ENCODE measurements at places on chromosomes 1 and 21.

DNA sequence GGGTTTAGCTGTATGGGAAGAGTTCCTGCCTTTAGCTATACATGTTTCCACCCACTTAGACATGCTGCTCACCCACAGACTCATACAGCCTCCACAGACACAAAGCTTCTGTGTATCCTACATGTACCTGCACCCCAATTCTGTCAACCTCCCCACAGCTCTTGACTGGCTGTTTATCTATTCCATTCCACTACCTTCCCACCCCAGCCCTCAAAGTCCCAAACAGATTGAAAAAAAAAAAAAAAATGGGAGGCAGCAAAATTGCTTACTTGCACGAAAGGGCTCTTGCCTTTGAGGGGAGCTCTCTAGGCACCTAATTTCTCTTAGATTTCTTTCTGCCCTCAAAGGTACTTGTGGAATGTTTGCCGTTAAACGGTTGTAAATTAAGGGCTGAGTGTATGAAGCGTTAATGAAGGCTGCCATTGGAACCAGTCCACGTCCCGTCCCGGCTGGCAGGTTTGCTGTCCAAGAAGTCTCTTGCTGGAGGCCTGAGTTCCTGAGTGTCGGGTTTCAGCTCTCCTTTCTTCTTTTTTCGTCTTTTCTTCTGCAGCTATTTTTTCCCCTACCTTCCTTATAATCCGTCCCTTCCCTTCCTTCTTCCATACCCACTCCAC, 43.6 kb downstream of the PBX1 start:
- DNase-seq: no peak

GRCh38 chr1:209376774-209377173, 206.7 kb upstream of the CAMK1G start:
- no peak for DNase-seq

GRCh38 chr1:27471477-27471876, 18.5 kb downstream of the WASF2 start:
- DNase-seq: no peak

GRCh38 chr1:58975888-58976287, 192.0 kb upstream of the JUN start:
- DNase-seq: no peak

- no peak for DNase-seq
These were observed 492 bp downstream of the HLX start for GRCh38 chr1:220879509-220880361.

- no peak for DNase-seq
These were observed 49.7 kb downstream of the PGM1 start for GRCh38 chr1:63642901-63643300.

DNA sequence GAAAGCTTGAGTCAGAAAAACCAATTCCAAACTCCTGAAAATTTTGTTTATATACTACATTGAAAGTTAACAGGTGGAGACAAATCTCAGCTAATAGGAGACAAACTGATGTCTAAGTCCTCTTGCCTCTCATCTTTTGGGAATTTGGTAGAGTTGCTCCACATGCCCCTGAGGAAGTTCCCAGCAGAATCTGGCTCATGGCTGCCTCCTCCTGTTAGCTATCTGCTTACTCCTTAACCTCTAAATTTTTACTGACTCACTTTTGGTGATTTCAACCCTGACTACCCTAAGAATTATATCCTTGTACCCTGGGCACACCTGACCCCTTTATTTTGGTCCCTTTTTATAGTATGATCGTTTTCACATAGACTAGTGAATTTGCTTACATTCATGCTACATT, 633.7 kb upstream of the USP24 start:
- DNase-seq: no peak

DNA sequence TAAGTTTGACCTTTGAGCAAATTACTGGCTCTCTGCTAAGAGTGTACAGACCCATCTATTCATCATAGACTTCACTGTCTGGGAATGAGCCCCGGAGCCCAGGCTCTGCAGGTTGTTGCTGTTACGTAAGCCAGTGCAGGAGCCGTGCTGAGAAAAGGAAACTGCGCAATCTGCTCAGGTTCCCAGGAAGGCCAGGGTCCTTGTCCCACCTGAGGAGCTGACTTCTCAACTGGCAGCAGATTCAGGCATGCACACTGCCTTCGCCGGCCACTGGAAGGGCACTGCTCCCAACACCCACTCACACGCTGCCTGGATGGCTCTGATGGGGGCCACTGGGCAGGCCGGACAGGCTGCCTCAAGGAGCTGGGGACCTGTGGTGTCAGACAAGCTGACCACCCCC, 19.5 kb downstream of the RCAN1 start:
- DNase-seq: no peak

DNA sequence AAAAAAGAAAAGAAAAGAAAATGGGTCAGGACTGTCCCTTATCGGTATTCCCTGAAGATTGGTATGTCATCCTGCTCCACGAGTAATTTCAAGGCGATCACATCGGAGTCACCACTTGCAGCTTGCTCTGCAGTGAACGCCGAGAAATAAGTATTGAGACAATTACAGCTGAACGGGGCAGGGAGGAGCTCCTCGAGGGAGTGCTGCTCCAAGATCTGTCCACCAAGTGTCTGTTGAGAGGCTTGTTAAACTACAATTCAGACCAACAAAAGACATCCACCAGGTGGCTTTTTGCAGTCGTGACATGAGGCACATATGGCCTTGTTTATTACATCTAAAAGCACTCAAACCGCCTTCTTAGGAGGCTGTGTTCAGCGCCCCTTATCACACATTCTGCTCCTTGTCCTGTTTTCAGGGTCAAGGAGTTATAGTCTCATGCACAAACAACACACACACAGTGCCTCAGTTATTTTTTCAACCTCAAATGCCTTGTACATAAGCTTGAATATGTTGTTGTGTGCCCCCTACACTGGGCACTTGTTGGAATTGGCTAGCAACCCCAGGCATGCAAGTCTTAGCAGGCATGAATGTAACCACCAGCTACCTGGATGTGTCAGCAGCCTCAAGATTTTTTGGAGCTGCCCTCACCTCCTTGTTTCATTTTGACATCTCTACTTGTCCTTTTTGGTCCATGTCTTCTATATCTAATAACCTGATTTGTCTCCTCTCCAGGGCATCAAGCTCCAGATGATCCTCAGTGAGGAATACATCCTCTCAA, 13.0 kb upstream of the CD48 start:
- DNase-seq: no peak

GRCh38 chr1:217029281-217030157, 306.3 kb upstream of the ESRRG start:
- DNase-seq: no peak

DNA sequence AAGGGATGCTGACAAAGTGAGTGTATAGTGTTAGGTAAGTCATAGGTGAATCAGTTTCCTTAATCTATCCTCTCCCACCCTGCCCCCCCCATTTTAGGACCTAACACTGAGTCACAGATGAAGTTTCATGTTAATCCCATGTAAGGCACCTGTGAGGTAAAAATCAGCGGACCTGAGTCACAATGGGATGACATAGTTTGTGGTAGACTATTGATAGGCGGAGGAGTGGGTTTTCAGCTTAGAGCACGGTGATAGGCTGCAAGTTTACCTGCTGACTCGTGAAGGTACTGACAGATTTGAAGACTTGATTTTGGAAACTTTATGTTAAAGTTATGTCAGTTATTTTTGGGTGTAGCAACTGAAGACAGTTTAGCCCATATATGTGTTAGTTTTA, 1.7 kb downstream of the TOR1AIP1 start:
- DNase-seq: peak; percentile 62

GRCh38 chr1:23470282-23471070, 13.5 kb downstream of the ASAP3 start:
- DNase-seq: no peak

GRCh38 chr21:19489930-19490329, 1086.3 kb upstream of the TMPRSS15 start:
- no peak for DNase-seq

DNA sequence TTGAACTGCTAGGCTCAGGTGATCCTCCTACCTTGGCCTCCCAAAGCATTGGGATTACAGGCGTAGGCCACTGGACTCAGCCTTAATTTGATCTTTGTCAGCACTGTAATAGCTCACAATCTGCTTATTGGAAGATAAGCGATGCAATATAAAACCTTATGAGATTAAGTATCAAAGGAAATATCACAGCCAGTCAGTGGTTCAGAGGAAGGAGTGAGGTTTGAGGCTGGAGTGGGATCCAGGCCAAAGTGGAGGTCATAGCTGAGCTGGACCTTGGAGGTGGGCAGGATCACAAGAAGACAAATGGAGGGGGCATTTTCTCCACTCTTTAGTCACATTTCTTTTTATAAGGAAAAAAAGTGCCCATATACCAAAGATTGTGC, 228.5 kb downstream of the RHOU start:
- no peak for DNase-seq

DNA sequence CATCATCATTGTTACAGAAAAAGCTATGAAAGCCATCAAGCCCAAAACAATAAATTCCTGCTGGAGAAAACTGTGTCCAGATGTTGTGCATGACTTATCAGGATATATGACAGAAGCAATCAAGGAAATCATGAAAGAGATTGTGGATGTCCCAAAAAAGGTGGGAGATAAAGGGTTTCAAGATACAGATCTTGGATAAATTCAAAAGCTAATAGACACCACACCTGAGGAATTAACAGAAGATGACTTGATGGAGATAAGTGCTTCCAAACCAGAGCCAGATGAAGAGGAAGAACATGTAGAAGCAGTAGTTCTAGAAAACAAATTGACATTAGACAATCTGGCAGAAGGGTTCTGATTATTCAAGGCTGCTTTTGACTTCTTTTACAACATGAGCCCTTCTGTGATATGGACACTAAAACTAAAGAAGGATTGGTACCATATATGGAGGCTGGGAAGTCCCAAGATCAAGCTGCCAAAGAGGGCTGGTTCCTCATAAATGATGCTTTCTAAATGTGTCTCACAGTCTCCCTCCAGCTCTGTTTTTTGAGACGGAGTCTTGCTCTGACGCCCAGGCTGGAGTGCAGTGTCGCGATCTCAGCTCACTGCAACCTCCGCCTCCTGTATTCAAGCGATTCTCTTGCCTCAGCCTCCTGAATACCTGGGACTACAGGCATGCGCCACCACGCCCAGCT, 32.1 kb upstream of the LRIG2 start:
- no peak for DNase-seq

GRCh38 chr1:60949154-60949825, 133.1 kb upstream of the NFIA start:
- DNase-seq: no peak

DNA sequence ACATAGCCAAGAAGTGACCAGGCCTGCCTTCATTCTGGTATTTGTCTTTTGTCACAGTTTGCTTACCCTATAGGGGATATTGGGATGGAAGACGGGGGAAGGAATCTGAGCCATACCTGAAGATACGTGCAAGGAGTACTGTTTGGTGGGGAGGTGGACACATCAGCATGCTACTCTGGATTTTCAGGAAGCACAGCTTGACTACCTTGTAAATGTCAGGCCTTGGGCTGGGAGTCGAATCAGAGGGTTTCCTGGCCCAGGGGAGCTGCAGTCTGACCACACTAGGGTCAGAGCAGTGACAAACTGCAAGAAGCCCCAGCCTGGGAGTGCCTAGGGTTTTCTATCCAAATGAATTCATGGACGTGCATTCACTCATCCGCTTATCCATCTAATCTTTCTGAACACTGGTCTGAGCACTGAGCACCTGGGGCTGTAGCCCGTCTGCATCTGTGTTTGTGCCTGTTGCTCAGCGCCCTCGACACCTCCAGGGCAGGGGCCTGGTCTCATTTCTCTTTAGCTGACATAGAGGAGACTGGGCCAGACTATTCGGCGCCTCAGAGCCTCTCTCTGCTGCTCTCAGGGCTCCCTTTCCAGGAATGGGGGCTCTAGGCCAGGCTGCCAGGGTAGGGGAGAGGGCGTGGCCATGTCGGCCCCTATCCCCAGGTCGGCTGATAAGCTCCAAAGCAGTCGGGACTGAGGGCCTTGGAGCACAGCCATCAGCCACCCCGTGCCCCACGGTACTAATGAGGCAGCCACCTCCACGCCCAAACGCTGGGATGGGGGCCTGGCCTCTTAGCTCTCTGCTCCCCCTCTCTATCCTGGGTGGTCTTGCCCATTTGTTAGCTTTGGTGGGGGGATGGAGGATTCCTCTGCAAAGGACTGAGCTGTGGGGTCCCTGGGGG, 47.0 kb upstream of the SLC2A1 start:
- no peak for DNase-seq

- no peak for DNase-seq
These were observed 182.8 kb upstream of the NRIP1 start for GRCh38 chr21:15247613-15248012.
